ENCODE measurements at places on chromosomes 16 and 17.

DNA sequence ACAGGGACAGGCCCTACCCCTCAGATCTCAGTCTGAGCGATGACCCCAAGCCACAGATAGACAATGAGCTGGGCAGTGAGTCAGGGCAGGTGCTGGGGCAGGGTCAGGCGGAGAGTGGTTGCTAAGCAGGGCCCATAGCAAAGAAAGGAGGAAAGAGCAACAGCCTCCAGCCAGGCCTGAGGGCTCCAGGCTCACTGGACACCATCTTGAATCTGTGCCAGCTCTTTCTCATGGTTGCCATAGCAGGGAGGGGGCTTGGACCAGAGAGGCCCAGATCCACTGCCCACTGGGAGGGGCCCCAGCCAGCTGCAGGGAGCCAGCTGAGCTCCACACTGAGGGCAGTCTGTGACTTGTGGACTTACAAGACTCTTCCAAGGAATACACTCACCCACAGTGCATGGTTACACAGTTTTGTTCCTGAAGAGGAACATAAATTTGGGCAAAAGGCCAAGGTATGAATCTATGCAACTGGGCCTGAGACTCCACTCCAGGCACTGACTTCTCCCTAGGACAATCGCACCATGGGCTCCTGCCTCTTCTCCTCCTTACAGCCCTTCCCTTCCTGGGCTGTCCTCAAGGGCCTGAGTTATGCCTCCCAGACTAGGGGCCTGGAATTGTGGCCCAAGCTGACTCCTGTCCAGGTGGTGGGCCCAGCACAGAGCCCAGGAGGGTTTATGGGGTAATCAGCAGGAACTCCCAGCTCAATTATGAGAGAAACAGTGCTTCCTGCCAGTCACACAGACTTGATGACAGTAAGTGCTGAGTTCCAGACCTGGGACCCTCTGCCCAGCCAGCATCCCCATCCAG is 59.9 kb downstream of the BEAN1 start:
- no peak for DNase-seq

- DNase-seq = no peak
Observed at GRCh38 chr17:38355251-38355650, 3.6 kb downstream of the SOCS7 start.

DNA sequence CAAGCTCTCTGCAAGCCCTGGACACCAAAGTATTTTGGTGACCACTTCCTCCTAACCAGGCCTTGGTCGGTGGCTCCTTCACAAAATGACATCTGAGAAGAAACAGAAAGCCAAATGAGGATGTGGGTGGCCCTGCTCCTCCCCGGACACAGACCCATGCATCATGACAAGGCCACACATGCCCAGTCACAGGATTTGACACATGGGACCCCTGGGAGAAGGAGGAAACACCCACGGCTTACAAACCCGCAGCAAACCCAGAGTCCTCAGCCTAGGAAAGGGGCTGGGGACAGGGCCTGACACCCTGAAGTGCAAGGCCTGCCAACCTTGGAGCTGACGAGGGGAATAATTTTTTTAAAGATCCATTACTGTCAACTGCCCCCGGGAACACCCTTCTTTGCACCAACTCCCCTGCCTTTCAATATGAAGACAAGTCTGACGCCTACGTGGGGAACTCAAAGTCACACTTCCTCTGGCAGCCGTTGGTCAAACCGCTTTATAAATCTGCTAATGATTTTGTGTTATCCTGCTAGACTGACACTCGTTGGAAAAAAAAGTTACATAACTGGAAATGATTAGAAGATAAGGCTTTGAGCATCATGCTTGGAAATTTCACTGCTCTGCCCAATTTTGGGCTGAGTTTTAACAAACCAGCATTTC is 41.3 kb downstream of the GAS7 start:
- no peak for DNase-seq

GRCh38 chr17:4310354-4311060 is 46.7 kb upstream of the ANKFY1 start:
- DNase-seq = no peak

GRCh38 chr16:51986717-51987116 is 560.2 kb downstream of the TOX3 start:
- no peak for DNase-seq

DNA sequence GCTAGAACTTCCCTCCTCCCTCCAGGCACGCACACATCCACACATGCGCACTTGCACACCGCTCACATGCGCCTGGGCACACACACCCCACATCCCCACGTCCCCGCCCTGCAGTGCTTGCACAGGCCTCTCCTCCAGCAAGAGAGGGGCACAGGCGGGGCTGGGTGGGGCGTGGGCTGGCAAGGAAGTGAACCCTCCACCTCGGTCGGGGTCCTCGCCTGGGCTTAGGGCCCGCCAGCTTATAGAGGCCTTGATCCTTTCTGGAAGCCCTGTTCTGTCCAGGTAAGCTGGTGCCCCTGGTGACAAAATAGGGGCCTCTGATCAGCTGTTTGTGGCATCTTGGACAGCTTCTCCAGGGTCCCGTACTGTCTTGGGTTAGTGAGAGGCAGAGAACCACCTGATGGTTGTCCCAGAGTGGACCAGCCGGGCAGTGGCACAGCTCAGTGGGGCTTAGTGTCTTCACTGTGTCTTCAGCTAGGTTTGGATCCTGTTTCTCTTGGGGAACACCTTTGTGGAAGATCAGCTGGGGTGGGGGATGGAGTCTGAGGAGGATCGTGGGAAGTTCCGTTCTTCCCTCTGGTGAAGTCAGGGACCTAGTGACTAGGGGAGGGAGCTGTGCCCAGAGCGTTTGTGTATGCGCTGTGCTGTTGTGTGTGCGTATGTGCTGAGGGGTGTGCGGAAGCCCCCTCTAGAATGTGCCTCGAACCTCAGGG is 12.1 kb downstream of the TBX4 start:
- no peak for DNase-seq

DNA sequence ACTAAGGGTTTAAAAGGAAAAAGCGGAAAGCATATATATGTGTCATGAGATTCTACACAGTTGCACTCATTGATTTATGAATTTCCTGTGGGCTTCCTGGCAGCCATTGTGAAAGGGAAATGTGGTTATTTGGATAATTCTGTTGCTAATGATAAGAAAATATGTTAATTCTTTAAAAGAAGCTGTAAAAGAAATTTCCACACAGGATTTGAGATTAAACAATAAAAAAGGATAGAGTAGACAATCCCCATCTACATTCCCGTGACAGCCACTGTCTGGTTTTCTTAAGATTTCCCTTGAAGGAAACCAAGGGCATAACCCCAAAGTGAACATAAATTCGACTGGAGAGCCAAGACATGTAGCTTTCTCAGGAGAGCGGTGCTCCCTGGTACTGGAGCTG is 397.5 kb downstream of the CPPED1 start:
- no peak for DNase-seq

GRCh38 chr16:51153577-51154031 is 2.5 kb upstream of the SALL1 start:
- DNase-seq = no peak

DNA sequence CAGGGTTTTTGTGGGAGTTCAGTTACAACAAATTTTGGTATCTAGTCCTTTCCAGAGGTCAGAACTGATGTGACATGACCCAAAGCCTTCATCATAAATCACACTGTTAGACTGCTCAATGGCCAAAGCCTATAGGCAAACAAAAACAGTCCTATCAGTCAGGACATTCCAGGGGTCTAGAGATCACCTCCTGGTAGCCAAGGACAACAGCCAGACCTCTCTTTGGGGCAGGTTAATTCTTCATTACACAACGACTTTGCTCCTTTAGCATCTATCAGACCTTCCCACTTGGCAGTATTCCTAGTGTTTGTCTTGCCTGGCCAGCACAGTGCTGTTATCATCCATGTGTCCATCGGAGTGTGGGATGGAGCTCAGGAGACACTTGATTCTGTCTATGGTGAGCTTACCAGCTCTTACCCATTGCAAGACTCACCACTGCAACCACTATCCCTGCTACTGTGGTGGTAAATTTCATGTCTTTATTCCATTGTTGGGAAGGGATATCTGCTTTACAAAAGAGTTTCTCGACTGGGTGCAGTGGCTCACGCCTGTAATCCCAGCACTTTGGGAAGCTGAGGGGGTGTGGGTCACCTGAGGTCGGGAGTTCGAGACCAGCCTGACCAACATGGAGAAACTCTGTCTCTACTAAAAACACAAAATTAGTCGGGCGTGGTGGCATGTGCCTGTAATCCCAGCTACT is 95.5 kb upstream of the DHX40 start:
- DNase-seq = no peak

DNA sequence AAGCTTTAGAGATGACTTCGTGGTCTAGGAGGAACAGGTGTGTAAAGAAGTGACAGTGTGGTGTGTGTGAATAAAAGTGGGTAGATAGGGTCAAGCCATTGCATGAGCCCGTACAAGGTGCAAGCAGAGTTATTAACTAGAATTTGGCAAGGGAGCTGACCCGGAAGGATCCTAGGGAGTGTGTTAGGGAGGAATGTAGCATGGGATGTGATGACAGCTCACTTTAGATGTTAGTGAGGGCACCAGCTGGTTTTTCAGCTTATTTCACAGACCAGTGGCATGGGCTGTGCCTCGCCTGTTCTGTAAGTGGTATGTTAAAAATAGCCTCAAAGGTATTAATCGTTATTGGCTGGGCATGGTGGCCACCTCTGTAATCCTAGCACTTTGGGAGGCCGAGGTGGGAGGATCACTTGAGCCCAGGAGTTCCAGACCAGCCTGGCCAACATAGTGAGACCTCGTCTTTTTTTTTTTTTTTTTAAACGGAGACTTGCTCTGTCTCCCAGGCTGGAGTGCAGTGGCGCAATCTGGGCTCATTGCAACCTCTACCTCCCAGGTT is 8.3 kb downstream of the ANKRD40CL start:
- no peak for DNase-seq

- DNase-seq = no peak
Observed at GRCh38 chr17:7184091-7184488, 4.9 kb upstream of the ASGR1 start.

DNA sequence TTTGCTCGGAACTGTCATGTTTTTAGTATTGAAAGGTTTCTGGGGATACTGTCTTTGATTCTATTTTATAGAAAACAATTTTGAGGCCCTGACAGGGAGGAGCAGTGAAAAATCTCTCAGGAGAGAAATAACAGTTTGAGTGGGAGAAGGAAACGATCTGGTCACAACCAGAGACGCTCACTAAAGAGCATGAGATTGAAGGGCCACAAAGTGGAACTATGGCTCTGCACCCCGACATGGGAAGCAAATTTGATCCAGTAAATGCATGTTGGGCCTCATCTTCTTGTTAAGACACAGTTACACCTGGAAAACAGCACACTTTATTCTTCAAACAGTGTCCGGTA is 492 bp downstream of the ERAL1 start:
- no peak for DNase-seq

- DNase-seq = no peak
Observed at GRCh38 chr17:40021451-40021971, 6.3 kb downstream of the CSF3 start.

GRCh38 chr17:33242375-33243124 is 50.5 kb downstream of the ASIC2 start:
- no peak for DNase-seq

DNA sequence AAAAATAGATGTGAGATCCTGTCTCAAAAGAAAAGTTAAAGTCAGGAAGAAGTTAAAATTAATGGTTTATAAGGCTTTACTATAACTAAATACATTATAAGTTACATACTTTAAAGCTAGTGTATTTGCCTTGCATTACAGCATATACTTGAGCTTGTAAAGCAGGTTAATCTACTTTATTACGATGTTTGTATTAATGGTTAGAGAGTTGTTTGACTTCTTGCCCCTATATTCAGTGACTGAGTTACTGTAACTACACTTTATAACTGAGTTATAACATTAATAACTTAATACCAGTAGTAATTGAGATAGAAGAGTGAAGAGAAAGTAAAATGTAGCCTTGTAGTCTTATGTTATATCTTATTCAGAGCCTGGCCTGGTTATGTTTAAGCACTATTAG is 22.9 kb downstream of the CLTC start:
- DNase-seq = no peak

DNA sequence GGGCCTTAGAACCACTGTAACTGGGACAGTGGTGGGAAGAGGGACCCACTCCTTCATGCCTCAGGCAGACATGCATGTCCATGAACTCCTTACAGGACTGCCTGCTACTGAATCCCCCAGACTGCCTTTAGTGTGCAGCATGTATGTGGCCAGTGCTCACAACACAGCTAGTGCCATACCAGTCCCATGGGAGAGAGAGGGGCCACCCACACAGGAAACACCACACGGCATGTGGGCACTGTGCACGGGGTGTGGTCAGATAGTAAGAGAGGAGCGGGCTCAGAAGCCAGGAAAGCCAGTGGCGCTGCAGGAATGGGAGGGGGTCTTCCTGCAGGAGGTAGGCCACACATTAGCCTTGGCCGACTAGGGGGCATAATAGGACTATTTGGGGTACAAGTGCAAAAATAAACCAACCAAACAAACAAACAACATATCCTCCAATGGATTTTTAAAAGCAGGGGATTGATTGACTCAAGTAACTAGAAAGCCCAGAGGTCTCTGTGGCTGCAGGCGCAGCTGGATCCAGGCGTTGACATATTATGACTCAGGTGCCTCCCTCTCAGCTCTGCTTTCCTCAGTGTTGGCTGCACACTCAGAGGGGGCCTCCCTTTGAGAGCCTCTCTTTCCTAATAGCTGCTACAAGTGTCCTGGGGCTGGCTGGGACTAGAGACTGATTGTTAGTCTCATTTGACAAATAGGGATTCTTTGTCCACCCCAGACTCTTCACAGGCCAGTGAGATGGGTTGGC is 104.4 kb downstream of the AMFR start:
- no peak for DNase-seq

DNA sequence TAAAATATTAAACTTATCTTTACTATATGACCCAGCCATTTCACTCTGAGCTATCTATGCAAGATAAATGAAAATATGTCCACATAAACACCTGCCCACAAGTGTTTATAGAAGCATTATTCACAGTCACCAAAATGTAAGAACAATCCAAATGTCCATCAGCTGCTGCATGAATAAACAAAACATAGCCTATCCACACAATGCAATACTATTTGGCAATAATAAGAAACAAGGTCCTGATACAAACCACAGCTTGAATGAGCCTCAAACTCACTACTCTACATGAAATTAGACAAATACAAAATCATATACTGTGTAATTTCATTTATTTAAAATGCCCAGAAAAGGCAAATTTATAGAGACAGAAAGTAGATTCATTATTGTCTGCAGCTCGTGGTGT is 355.1 kb downstream of the CDH8 start:
- DNase-seq = no peak

DNA sequence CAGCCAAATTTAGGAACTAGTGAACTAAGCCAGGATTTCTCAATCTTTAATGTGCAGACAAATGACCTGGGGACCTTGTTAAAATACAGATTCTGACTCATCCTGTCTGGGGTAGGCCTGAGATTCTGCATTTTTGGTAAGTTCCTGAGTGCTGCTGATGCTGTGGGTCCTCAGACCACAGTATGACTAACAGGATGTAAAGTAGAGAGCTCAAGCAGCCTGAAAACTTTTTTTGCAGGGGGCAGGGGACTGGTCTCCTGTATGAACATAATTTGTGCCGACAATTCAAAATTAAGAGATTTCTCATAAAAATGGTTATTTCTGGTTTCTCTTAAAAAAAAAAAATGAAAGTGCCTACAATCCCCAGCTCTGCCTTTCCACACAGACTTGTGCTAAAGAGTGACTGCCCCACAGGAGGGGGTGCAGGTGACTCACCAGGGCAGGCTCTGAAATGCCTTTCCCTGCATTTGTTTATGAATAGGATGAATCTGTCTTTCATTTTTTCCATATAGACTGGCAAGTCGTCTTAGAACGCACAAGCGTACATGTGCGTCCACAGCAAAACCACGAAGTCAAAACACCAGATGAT is 271.5 kb downstream of the PHKB start:
- no peak for DNase-seq
